T-cell (primary cell): ENCODE measurements at places on chromosomes 2 and 18. TPM values are rescaled to one million over a fixed set of nuclear protein-coding genes. Genes with fewer than 3 reads are reported as not detected.

NTSR2 gene
- not detected for total RNA-seq

KYNU gene
- 0.30 TPM for total RNA-seq

LIMS3 gene
- total RNA-seq = 1.5 TPM

SCN2A gene
- not detected for total RNA-seq

PRSS56 gene
- not detected for total RNA-seq

RBM44 gene
- total RNA-seq = 0.76 TPM

NT5DC4 gene
- not detected for total RNA-seq

SCN1A gene
- not detected for total RNA-seq

MATN3 gene
- not detected for total RNA-seq

CYTIP gene
- 273 TPM for total RNA-seq

DLX1 gene
- not detected for total RNA-seq

POTEJ gene
- total RNA-seq = not detected

RAB11FIP5 gene
- 11.0 TPM for total RNA-seq

LIPG gene
- not detected for total RNA-seq

SP5 gene
- total RNA-seq = not detected

ALLC gene
- not detected for total RNA-seq

ZNF892 gene
- 4.3 TPM for total RNA-seq

PLEKHB2 gene
- 52.5 TPM for total RNA-seq

RASGRP3 gene
- total RNA-seq = 5.1 TPM

IL36B gene
- not detected for total RNA-seq

CDK15 gene
- not detected for total RNA-seq
